ENCODE measurements at places on chromosomes 5 and 9.
A peak's percentile ranks its signal among the peaks of the same experiment; 100 is the strongest.

- peak; percentile 79 for DNase-seq
Observed at GRCh38 chr9:93301911-93302541, 118.1 kb downstream of the WNK2 start.

GRCh38 chr5:177983763-177984583, 12.1 kb downstream of the PROP1 start:
- no peak for DNase-seq

DNA sequence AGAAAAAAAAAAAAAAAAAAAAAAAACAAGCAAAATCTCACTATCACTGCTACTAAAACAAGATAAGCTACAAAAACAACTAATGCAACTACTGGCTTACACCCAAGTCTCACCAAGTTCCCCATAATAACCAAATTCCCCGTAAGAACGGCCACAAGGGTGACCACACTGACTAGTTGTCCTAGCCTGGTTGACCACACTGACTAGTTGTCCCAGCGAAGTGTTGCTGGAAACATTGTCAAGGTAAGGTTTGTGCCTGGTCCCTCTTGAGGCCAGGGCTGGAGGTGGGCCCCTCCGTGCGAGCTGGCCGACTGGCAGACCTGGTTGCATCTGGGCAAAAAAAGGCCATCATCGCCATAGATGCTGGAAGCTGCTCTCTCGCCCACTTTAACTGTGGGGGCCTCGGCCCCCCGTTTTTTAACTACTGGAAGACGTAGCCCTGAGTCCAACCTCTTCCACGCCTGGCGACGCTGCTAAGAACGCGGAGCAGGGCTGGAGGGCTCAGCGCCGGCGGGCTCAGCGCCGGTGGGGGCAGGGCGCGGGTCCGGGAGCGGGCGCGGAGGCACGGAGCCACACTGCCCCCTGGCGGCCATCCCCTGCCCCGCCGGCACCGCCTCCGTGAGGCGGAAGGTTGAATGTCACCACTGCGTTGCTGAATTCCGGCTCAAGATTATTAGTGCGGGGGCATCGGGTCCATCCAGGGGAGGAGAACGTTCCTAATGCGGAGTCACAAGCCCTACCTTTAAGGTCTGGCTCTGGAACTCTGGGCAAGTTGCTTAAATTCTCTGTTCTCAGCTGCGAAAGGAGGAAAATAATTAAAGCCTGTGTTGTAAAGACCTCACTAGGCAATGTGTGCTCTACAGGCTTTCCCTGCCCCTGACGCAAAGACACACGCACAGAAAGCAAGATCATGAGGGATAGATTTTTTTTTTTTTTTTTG, 84.0 kb downstream of the HSD17B3 start:
- DNase-seq, result peak; percentile 43

GRCh38 chr5:61292062-61292657, 39.9 kb upstream of the ZSWIM6 start:
- no peak for DNase-seq

GRCh38 chr9:5790923-5791322, 42.0 kb downstream of the ERMP1 start:
- no peak for DNase-seq

DNA sequence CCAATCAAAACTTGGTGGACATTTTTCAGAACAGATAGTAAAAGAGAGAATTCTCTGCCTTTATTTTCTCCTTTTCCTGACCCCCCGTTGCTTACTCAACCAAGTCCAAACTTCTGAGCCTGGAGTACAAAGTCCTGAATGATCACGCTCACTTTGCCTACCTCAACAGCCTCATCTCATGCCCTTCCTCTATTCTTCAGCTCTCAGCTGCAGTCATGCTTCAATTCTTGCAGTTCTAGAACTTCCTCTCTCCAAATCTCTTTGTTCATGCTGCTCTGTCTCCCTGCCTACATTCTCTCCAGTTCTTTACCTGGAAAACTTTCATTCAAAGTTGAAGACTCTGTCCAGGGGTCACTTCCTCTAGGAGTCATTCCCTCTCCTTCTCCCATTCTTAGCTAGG, 398.5 kb upstream of the SLC24A2 start:
- no peak for DNase-seq

DNA sequence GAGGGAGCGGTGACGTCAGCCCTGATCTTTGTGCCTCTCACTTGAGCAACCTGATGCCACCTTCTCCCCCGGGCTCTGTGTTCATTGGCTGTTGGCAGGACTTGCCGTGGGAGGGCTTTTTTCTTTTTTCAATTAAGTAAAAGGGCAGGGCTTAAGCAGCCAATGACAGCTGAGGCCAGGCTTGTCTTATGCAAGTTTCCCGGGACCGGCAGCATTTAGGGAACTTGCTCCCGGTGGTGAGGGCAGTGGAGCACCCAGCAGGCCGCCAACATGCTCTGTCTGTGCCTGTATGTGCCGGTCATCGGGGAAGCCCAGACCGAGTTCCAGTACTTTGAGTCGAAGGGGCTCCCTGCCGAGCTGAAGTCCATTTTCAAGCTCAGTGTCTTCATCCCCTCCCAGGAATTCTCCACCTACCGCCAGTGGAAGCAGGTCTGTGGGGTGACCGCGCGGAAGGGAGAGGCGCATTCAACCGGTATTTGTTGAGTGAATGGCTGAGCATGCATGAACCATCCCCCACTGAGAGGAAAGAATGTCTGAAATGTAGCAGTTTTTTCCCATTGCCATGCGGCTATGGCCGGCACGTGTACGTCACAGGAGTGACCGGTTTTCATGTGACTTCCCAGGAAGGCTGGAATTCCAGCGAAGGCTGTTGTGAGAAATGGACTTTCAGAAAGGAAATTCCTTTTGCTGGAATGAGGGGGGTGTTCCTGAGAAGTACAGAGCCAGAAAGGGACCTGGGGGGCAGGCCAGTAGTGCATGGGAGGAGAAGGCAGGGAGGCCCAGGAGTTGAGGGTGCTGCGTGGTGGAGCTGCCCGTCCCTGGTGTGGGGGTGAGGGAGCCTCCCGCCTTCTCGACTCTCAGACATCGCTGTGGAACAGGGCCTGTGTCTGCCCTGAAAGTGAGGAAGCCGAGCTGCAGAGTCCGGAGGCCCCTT, 29.0 kb downstream of the PTGES2 start:
- DNase-seq, result peak; percentile 94

DNA sequence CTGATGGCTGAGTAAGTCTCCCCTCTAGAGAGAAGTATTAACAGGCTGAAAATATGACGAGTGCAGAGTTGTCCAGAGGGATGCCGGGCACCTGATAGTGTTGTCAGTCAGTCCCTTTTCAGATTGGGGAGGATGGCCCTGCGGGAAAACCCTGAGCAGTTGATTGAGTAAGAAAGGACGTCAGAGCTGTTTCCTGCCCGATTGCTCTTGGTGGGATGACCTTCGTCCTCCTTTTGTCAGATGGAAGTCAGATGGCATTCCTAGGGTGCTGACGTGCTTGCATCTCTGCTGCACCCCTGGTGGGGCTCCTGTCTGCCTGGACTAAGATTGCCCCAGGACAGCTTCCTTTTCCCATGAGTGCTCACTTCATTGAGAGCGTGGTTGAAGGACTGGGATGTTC, 9.8 kb downstream of the ZNF354B start:
- DNase-seq, result no peak

- no peak for DNase-seq
Observed at GRCh38 chr5:83562071-83562606, 90.6 kb downstream of the VCAN start.

GRCh38 chr5:100706776-100707175, 171.6 kb downstream of the FAM174A start:
- DNase-seq, result no peak

- no peak for DNase-seq
Observed at GRCh38 chr9:78707080-78707479, 410.2 kb downstream of the PSAT1 start.

DNA sequence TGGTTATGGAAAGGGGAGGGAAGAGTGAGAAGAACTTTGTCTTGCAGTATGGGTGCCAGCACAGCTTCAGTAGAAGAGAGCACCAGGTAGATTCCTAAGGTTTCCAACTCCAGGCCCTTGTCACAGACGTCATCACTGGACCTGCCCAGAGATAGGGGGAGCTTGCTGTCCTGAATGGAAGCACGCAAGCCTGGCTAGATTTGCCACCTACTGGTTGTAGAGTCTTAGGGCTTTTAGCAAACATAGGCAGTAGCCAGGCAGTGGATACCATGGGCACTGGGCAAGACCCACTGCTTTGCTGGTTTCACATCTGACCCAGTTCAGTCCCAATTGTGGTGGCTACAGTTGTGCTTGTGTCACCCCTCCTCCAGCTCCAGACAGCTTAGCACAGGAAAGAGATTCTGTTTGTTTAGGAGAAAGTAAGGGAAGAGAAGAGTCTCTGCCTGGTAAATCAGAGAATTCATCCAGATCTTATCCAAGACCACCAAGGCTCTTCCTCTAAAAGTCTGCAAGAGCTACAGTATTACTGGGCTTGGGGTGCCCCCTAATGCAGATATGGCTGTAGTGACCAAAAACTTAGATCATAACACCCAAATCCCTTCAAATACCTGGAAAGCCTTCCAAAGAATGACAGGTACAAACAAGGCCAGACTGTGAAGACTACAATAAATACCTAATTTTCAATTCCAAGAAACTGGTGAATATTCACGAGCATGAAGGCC, 158.9 kb downstream of the HINT1 start:
- no peak for DNase-seq

DNA sequence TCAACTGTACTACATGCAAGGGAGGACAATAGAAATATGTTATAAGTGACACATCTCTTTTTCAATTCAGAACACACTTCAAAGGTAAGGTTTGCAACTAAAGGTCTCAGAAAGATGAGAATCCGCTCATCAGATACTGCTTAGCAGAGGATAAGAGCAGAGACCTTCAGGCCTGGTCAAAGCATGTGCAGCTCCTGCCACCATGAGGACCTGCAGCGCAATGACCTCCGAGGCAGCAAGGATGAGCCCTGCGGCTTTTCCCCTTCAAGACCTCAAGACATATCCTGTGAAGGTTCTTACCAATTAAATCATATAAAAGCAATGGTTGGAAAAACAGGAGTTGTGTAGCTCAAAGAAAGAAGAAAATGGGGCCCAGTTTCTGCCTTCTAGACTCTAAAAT, 135.8 kb downstream of the TRIM36 start:
- DNase-seq, result no peak

- no peak for DNase-seq
Observed at GRCh38 chr9:18786911-18787650, 245.9 kb downstream of the SAXO1 start.

DNA sequence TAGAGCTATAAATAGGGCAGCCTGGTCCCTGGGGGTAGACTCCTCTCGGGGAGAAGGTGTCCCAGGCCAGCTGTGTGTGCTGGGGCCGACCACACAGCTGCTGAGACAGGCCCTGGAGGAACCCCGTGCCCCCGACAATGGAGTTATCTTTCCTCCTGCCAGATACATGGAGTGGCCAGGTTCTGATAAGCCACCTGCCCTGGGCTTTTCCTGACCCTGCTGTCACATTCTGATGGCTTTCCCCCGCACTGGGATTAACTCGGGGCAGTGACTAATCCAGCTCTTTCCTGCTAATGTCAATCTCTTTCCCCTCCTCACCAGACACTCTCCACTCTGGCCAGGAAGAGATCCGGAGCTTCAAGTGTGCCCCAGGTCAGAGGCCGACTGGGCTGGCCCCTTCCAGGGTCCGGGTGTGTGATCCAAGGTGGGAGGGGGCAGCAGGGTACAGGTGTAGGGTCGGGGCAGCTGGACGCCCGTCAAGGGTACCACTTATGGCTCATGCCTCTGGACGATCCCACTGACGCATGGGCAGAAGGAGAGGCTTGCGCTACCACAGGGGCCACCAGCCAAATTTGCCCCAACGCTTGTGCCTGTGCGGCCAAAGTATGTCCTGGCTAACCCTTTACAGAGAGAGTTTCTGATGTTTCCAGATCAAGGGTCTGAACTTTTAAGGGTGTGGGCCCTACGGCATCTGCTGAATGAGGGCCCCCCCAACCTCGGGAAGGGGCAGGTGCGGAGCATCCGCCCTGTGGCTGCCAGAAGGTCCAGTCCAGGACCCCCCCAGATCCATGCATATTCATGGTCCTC, 20.6 kb upstream of the COL5A1 start:
- DNase-seq, result no peak

GRCh38 chr5:150512368-150512747, 4.4 kb downstream of the NDST1 start:
- DNase-seq, result no peak

GRCh38 chr9:78566521-78566920, 269.6 kb downstream of the PSAT1 start:
- no peak for DNase-seq

DNA sequence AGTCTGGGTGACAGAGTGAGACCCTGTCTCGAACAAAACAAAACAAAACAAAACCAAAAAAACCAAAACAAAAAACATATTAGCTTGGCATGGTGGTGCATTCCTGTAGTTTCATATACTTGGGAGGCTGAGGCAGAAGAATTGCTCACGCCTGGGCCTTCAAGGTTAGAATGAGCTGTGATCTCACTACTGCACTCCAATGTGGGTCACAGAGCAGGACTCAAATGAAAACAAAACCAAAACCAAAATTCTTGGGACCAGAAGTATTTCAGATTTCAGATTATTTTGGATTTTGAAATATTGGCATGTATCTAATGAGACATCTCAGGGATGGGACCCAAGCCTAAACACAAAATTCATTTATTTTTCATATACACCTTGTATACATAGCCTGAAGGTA, 80.2 kb downstream of the TMC1 start:
- DNase-seq, result no peak

- no peak for DNase-seq
Observed at GRCh38 chr9:130198501-130199179, 26.4 kb downstream of the NCS1 start.

GRCh38 chr5:144944936-144945335, 774.3 kb downstream of the KCTD16 start:
- no peak for DNase-seq

DNA sequence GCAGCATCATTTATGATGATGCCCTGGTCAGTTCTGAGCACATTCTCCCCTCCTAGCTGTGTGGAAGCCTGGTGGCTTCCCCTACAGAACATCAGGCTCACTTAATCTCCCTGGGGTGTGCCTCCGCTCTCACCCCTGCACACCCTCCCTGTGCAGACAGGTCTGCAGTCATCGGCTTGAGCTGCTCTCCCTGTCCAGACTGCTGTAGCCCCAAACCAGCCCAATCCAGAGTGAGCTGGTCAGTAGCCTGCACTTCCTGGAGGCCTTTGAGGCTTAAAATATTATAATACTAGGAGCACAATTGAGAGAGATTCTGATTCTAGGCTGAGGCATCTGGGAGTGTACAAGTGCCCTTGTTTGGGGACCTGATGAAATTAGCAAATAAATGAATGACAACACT, 60.2 kb downstream of the PPARGC1B start:
- DNase-seq, result no peak

DNA sequence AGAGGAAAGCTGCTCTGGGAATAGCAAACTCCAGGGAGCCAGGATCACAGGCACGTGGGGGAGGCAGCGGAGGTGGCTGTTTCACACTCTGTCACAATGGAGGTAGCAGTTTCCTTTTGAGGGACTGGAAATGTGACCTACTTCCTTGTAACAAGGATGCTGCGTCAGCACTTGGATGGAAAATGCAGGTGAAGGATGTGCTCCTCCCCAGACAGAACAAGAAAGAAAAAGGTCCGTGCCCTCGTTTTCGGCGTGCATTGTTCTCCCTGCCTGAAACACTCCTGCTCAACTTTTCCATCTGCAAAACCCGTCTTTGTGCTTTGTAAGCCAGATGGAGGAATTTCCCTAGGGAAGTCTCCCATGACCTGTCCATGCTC, 55.1 kb upstream of the SH3PXD2B start:
- peak; percentile 66 for DNase-seq

- no peak for DNase-seq
Observed at GRCh38 chr5:140220032-140220697, 45.2 kb downstream of the CYSTM1 start.
